ENCODE measurements at places on chromosomes 12 and 14.

GRCh38 chr12:56150563-56150962 is 1.8 kb upstream of the MYL6B start:
- DNase-seq, result no peak

- DNase-seq, result no peak
Measured at GRCh38 chr14:90556012-90556477, 159.2 kb downstream of the CALM1 start.

DNA sequence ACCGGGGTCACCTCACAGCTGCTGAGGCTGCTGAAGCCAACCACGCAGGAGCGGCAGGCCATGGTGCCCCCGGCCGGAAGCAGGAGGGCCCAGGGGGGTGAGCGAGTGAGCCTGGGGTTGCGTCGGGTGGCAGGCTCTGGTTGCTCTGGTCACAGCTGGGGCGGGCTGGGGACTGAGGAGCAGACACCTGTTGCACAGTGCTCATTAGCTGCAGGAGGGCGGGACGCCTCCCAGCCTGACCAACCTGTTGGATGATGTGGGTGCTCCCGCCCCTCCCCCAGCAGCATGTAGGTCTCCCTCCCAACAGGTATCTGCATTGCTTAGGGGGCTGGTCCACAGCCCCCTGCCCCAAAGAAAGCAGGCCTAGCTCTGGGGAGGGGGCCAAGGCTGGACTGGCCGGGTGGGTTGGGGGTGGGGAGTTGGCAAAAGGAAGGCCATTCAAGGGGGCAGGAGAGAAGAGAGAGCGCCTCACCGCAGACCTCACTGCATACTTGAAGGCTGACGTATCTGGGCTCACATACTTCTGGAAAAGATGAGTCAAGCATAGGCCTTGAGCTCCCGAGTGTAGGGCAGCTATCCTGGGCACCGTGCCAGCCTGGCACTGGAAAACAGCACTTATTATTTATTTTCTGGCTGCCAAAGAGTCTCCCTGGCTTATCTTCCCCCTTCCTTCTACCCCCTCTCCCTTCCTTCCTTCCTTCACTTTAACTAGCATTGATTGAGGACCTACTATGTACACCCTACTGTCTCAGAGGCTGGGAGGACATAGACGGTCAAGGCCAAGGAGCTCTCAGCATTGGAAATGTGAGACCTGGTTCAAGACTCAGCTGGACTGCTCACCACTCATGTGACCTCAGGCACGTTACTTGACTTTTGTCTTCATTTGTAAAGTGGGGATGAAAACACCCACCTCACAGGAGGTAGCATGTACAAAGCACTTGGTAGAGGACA is at the start of gene KRT80:
Gene KRT80 (minus strand): TSS at position 174 of the 951 bp plus-strand sequence. CDS start 112 bp downstream, at position 62.
- no peak for DNase-seq

GRCh38 chr12:76765598-76765997 is 1.7 kb downstream of the ZDHHC17 start:
- DNase-seq, result no peak

GRCh38 chr14:74946659-74947281 is 8.6 kb downstream of the PGF start:
- no peak for DNase-seq

GRCh38 chr12:88756153-88756552 is 175.9 kb upstream of the KITLG start:
- DNase-seq, result no peak

GRCh38 chr14:105292826-105293711 is 7.7 kb downstream of the BRF1 start:
- no peak for DNase-seq

All from cortex of kidney (tissue), 1 donor.